Muscle of back (tissue), 13 donors: ENCODE measurements at places on chromosomes 12 and 14. TPM values are rescaled to one million over a fixed set of nuclear protein-coding genes. Genes with fewer than 3 reads are reported as not detected.

GRCh38 chr14:72763892-72764291 is 130.0 kb downstream of the DPF3 start:
- DNase-seq, result no peak

- no peak for DNase-seq
Measured at GRCh38 chr12:21336656-21337055, 1.9 kb upstream of the SLCO1A2 start.

GRCh38 chr12:2387103-2387834 is 334.5 kb downstream of the CACNA1C start:
- no peak for DNase-seq

DNA sequence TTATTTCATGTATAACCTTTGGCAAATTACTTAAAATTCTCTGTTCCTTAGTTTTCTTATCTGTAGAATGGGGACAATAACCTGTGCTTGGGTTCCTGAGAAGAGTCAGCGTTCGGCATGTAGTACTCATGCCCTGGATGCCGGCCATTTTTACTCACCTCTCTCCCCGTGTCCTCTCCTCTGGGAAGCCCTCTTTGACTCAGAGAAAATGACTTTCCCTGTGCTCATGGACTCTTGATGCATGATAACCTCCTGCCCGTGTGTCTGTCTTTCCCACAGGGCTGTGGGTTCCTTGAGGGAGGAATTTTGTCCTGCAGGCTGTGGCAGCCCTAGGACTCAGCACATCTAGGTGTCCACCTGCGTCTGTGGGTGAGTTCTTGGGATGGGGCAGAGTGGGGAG is 5.8 kb upstream of the C1RL start:
- no peak for DNase-seq

- peak; percentile 66 for DNase-seq
Measured at GRCh38 chr12:44015333-44015941, 179.6 kb downstream of the TMEM117 start.

Gene TEAD4
- polyA plus RNA-seq, result 85.4 TPM

Gene PIWIL1
- polyA plus RNA-seq, result 0.05 TPM

Gene GUCY2C
- polyA plus RNA-seq, result 0.26 TPM

Gene SYNDIG1L
- polyA plus RNA-seq, result 0.13 TPM
